ENCODE measurements at places on chromosomes 7 and 10. TPM values are rescaled to one million over a fixed set of nuclear protein-coding genes. Genes with fewer than 3 reads are reported as not detected.

The PIP gene
- polyA plus RNA-seq, result not detected

The IQCE gene
- 12.8 TPM for polyA plus RNA-seq

The HABP2 gene
- polyA plus RNA-seq, result 0.17 TPM

The HMX2 gene
- 0.07 TPM for polyA plus RNA-seq

The LRRN3 gene
- polyA plus RNA-seq, result 0.05 TPM

The CHST3 gene
- 23.1 TPM for polyA plus RNA-seq

The OR2A1 gene
- polyA plus RNA-seq, result not detected

The PNLIP gene
- not detected for polyA plus RNA-seq

The TDRD1 gene
- polyA plus RNA-seq, result not detected

The DNAJC12 gene
- 19.1 TPM for polyA plus RNA-seq

The PPP1R17 gene
- not detected for polyA plus RNA-seq

The CALHM3 gene
- polyA plus RNA-seq, result 0.17 TPM

The NEUROD6 gene
- not detected for polyA plus RNA-seq

The ECD gene
- polyA plus RNA-seq, result 27.1 TPM

The TMEM209 gene
- polyA plus RNA-seq, result 12.8 TPM

The PNLIPRP1 gene
- polyA plus RNA-seq, result not detected

The TNS3 gene
- 107 TPM for polyA plus RNA-seq

The HOGA1 gene
- polyA plus RNA-seq, result 3.5 TPM

All from A549 (cell line).